ENCODE measurements at places on chromosomes 16 and 17.

- DNase-seq = no peak
Measured at GRCh38 chr16:84323606-84324005, 28.9 kb downstream of the WFDC1 start.

DNA sequence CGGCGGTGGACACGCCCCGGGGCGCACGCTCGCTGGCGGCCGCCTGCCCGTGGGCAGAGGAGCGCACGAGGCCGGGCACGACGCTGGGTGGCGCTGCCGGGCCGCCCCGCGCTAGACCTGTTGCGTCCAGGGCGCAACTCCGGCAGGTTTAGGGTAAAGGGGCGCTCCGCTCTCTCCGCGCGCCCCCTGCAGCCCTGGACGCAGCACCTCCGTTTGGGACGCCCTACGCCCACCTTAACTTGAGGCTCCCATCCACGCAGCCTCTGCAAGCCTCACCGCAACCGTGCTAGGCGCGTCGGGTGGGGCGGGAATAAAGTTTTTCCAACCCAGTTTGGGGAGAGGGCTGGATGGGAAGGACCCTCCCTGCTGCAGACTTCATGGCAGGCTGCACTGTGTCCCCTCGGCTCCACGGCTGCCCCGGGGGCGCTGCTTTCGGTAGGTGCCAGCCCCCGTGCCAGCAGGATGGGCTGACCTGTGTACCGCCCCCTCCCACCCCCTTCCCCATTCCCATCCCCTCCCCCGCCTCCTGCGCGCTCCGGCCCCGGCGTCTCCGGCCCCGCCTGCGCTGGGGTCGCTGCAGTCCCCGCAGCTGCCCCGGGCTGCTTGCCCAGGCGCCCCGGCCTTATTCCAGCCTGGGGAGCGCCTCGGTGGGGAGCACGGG is at the start of gene SYT17:
TSS of gene SYT17 (plus strand) at position 531 of the 661 bp plus-strand sequence. CDS start 407 bp downstream, outside the sequence.
- DNase-seq = peak; percentile 70

DNA sequence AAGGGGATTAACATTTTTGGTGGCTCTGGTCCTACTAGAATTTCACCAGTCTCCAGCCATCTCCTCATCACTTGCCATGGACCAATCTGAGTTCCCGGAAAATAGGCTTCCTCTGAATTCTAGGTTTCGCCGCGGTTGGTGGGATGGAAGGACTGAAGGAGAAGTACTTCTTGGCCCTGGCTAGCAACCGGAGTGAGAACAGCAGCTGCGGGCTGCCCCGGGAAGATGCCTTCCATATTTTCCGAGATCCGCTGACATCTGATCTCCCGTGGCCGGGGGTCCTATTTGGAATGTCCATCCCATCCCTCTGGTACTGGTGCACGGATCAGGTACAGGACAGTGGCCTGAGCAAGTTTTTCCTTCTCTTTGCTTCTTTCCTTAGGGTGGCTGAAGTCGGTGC is 45.0 kb downstream of the SLC5A11 start:
- no peak for DNase-seq

DNA sequence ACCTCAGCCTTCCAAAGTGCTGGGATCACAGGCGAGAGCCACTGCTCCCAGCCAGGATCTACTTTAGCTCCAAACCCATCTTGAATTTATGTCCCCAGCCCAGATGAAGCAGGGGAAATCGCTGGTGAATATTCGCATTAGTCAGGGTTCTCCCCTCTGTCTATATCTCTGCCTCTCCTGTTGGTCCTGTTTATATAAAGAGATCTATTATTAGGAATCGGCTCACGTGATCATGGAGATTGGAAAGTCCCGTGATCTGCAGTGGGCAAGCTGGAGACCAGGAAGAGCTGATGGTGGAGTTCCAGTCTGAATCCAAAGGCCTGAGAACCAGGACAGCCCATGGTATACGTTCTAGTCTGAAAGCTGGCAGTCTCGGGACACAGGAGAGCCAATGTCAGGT is 382.8 kb downstream of the SEC14L1 start:
- DNase-seq = no peak

DNA sequence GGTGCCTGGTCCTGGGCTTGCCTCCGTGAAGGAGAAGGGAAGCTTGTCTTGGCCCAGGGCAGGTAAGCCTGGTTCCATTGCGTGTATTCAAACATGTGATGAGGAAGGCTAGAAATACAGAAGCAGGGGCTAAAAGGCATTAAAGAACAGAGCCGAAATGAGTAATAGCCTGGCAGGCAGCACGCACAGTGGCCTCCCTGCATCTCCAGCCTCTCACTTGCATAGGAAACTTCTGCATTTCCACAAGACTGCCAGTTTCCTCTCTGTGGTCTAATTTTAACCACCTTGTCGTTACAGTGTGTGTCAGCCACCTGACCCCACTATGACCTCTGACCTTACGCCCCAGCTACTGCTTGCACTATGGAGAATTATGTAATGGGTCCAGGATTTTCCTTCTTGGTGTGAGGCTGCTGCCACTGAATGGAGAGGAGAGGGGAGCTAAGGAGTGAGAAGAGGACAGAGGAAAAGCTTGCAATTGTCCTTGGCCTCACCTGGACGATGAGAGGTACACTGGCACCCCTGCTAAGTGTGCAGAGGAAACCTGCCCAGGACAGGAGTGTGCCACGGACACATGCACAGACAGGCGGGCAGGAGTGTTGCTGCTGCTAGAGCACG is 32.8 kb downstream of the HIC1 start:
- no peak for DNase-seq

GRCh38 chr16:16030449-16030848 is 81.0 kb downstream of the ABCC1 start:
- no peak for DNase-seq

DNA sequence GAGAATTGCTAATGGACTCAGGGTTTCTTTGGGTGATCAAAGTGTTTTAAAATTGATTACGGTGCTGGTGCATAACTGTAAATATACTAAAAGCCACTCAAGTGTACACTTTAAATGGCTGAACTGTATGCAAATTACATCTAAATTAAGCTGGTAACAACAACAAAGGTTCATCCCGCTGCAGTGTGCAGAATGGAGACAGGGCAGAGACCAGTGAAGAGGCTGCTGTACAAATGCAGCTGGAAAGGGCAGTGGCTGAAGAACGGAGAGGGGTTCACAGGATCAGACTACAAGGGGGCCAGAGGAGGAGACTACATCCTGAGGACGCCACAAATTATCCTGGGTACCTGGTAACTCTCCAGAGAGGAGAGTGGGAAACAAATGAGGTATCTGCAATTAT is 9.0 kb upstream of the ITGAE start:
- no peak for DNase-seq

GRCh38 chr17:81315129-81315884 is 20.2 kb upstream of the SLC38A10 start:
- DNase-seq = no peak

DNA sequence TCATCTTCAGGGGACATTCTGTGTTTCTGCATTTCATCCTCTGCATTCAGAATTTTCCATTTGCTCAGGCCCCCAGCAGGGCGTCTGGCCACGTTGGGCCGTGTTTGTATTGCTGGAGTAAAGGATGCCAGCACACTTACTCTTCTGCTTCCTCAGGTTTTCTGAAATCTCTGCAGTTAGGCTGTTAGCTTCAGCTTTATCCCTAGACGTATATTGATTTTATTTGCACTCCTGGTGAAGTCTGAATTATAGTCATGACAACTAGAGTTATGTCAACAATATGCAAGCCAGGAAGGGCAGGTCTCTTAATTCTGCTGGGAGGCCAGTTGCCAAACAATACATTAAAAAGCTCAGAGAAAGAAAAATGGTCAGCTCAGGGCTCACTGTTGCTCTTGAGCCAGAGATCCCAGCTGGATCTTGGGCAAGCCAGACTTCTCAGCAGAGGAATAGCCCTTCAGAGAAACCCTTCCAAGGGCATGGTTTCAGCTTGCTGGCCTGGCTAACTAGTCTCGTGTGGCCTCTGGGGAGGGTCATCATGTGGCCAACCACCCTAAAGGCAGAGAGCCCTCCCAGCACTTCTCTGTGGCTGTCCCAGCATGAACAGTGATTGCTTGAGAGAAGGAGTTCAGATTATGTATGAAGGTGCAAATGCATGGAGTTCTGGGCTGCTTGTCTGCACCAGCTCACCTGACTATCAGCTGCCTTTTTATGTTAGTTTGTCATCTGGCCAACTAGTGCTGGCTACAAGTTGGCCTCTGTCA is 110.2 kb upstream of the CACNG5 start:
- no peak for DNase-seq

GRCh38 chr17:66782851-66783250 is 52.1 kb upstream of the CACNG5 start:
- no peak for DNase-seq

GRCh38 chr17:30975042-30975820 is 4.4 kb downstream of the RNF135 start:
- DNase-seq = no peak

DNA sequence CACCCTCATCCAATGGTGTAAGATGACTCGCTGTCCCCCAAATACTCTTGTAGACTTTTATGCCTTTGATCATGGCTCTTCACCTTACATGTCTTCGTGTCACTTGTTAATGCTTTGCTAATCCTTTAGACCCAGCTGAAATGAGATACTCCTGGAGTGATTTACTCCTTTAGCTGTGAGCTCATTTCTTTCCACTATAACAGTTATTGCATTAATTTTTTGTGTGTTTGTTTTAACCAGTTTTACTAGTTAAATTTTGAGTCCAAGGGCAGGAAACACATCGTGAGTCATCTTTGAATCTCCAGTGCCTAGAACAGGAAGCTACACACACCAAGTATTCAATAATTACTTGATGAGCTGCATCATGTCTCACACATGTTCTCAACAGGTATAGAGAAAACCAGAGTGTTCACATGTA is 6.5 kb upstream of the CTCF start:
- no peak for DNase-seq

DNA sequence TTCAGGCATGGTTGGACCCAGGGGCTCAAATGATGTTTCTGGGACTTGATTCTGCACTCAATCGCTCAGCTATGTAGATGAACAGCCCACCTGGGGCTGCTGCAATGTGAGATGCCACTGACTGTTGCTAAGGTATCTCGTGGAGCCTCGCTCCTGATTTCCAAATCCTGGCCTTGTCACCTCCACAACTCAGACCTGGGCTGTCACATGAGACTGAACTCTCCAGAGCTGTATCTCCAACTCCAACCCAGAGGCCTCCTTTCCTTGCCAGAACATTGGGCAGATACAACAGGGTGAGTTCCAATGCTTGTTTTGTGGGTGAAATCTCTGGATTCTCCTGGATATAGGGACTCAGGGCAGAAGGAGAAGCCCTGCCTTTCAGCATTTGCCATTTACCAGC is 79.5 kb downstream of the GNAO1 start:
- DNase-seq = no peak

DNA sequence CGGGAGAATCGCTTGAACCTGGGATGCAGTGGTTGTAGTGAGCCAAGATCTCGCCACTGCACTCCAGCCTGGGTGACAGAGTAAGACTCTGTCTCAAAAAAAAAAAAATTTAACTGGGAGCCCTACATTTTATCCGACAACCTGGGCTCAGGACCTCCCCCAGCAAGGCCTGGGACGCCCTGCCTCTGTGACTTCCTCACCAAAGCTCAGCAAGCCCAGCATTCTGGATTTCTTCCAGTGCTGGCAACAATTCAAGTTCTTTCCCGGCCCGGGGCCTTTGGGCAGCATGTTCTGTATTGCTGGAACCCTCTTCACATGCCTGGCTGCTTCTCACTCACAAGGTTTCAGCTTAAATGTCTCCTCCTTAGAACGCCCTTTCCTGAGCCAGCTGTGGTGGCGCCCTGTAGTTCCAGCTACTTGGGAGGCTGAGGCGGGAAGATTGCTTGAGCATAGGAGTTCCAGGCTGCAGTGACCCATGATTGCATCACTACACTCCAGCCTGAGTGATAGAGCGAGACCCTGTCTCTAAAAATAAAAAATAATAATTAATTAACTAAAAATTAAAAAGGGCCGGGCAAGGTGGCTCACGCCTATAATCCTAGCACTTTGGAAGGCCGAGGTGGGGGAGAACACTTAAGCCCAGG is 15.9 kb upstream of the MEIOB start:
- no peak for DNase-seq
